Neuronal stem cell (in vitro differentiated cells): ENCODE measurements at places on chromosomes 2 and 18.
A peak's percentile ranks its signal among the peaks of the same experiment; 100 is the strongest.

GRCh38 chr18:49730951-49731391 lies 82.4 kb downstream of the ACAA2 start:
- no peak for DNase-seq

DNA sequence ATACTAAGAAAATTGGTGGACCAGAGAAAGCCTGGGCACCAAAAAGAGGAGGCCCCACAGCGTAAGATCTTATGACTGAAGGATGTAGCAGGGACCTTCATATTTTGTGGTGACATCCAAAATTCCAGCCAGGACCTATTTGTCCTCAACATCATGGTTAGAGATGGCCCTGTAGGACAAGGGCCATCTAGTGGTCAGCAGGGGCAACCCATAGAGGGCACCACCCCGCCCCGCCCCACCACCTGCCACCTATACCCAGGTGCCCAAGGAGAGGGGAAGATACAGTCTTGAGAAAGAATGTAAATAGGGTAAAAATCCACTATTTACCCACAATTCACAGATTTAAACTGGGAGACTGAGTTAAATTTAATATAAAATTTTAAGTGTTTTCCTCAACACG lies 59.6 kb upstream of the TMEM163 start:
- no peak for DNase-seq

- DNase-seq: no peak
Measured at GRCh38 chr2:162298669-162299335, 19.7 kb downstream of the IFIH1 start.

GRCh38 chr2:55011831-55012671 lies 38.2 kb downstream of the RTN4 start:
- DNase-seq: no peak

- peak; percentile 56 for DNase-seq
Measured at GRCh38 chr18:54675076-54675475, 84.0 kb downstream of the DYNAP start.

- DNase-seq: no peak
Measured at GRCh38 chr2:70553334-70553583, 367 bp downstream of the TGFA start.

GRCh38 chr2:162746310-162746709 lies 92.3 kb downstream of the KCNH7 start:
- DNase-seq: no peak

DNA sequence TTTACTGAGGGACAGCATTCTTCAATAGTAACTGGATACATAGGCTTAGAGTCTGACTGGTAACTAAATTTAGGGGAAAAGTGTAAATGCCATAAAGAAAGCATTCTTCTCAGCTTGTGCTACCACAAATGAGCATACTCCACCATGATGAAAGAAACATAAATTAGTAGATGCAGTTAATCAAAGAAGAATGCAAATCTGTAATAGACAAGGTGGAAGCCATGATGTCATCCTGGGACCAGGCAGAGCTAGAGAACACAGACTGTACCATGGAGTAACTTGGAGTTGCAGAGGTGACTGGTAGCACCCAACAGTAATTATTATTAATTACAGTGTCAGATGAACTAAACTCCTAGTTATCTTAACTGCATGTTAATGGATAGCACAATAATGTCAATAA lies 51.7 kb downstream of the RBKS start:
- no peak for DNase-seq

DNA sequence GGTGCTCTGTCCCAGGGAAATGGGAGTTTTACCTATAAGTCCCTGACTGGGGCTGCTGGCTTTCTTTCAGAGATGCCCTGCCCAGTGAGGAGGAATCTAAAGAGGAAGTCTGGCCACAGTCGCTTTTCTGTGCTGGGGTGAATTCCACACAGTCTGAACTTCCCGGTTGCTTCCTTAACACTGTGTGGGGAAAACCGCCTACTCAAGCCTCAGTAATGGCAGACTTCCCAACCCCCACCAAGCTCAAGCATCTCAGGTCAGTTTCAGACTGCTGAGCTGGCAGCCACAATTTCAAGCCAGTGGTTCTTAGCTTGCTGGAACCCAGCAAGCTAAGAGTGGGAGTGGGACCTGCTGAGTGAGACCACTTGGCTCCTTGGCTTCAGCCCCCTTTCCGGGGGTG lies 54.9 kb downstream of the NUP35 start:
- no peak for DNase-seq

DNA sequence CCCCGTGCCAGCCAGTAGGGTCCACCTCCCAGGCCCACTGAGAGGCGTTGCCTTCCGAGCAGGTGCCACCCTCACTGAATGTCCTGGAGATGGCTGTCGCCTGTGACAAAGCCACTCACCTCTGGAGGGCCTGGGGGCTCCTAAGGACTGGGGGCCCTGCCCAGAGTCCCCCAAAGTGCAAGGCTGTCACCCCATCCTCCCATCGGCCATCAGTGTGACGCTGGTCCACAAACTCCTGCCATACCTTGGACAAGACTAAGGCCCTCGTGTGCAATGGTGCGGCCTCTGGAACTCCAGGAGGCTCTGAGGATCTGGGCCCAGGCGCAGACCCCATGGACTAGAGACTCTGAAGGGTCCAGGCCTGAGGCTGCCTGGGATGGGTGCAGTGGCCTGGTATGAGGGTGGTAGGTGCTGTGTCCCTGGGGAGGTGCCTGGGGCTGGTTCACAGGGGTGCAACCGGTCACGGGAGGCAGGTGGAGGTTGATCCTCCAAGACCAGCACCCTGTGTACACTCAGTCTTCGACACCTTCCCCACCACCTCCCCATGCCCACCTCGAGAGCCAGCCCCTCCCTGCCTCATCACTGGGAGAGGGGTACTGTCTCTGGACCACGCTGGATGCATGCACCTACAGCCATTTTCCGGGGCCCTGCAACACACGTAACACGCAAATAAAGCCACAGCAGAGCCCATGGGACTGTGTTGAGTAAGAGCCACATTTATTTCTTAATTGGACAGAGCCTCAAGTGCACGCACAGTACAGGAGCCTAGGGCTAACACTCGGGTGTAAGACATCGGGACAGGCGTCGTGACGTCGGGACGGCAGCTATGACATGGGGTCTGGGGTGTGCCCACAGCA lies 21.6 kb downstream of the AQP12A start:
- no peak for DNase-seq

DNA sequence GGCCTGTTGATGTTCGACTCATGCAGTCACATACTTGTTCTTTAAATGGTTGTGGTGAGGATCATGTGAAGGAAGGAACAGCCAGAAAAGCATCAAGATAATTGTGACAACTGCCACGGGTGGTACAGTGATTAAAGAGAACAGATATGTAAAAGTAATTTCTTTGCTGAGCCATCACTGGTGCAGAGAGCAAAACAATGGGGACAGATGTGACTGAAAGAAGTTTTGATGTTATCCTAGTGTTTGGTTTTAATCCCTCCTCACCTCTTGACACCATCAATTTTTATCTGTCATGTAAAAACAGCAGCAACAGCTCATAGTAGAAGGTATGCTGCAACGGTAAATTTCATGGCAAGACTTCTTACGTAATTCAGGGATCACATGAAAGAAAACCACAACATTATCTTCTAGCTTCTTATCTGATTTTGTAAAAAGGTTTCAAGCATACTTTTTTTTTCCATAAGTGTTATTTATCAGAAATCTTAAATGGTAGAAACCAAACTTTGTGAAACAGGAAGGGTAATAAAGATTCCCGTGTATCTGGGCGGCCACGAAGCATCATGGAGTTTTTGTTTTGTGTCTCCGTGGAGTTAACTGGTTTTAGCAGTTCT lies 65.2 kb downstream of the PLCL1 start:
- no peak for DNase-seq

GRCh38 chr18:10851824-10852319 lies 297.5 kb downstream of the PIEZO2 start:
- peak; percentile 35 for DNase-seq

GRCh38 chr2:174224665-174225288 lies 23.6 kb downstream of the OLA1 start:
- no peak for DNase-seq

GRCh38 chr2:207121784-207122183 lies 44.0 kb downstream of the KLF7 start:
- no peak for DNase-seq

DNA sequence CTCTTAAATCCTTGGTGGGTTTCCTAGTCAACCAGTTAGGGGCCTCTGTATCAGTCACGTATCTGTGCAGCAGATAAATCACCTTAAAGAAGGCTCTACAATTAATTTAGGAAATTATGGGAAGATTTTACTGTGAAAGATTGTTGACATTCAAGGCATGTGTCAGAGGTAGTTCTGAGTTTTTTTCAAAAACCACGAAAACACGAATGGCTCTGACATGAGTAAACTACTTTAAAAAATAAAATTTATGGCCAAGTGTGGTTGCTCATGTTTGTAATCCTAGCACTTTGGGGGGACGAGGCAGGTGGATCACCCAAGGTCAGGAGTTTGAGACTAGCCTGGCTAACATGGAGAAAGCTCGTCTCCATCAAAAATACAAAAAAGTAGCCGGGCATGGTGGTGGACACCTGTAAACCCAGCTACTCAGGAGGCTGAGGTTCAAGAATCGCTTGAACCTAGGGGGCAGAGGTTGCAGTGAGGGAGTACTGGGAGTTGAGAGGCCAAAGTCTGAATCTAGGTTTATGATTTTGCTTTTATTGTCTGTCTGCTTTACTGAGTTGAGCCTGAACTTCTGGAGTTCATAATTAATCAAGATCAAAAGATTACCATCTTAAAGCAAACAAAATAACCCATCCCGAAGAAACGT lies 77.1 kb downstream of the SPRED2 start:
- no peak for DNase-seq

GRCh38 chr18:11271954-11272353 lies 122.6 kb upstream of the PIEZO2 start:
- no peak for DNase-seq

DNA sequence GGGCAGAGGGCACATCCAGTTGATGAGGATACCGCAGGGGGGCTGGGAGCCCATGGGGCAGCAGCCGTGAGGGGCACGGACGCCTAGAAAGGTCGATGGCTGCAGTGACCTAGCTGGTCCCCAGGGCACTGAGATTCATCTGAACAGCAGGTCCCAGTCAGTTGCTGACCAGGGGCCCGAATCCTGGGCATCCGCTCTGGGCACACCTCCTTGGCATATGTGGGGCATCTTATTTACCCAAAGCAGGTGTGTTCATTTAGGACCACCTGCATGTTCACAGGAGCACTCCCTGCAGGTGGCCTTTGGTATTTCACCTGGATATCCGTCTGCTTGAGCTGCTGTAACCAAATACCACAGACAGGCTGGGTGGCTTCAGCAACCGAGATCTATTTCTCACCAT lies 72.0 kb upstream of the ODC1 start:
- no peak for DNase-seq

- no peak for DNase-seq
Measured at GRCh38 chr2:128464456-128464855, 145.8 kb upstream of the HS6ST1 start.

DNA sequence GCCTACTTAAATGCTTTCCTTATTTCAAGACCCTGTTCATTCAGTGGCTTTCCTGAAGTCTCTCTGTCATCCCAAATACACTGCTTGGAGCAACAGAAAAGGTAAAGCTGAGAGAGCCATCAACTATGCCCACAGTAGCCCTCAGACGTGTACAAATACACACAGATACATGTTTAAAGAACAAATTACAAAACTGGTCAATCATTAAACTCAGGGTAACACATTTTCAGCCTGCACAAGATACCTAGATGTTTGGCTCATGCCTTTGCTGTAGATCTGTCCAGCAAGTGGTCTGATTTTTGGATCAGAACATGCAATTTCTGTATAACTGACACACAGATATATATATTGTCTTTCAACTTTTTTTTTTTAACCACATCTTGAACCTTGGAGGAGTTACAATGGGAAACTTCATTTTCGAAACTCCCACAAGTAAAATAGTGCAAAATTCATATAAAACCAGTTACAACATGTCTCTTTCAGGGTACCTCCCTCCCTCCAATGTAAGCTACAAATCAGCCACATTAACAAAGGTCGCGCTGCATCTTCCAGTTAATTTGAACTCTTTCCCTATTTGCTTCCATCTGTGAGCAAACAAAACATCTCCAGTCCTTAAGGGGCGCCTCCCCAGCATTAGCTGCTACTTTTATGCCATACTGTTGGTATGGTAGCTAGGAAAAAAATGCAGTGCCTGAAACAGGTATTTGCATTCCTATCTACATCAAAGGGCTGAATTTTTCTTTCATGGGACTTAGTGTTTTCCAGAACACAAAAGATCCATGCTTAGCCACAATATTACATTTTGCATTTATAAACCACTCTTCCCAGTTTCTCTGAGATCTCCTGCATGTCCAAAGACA lies 311.9 kb downstream of the NRXN1 start:
- DNase-seq: no peak

DNA sequence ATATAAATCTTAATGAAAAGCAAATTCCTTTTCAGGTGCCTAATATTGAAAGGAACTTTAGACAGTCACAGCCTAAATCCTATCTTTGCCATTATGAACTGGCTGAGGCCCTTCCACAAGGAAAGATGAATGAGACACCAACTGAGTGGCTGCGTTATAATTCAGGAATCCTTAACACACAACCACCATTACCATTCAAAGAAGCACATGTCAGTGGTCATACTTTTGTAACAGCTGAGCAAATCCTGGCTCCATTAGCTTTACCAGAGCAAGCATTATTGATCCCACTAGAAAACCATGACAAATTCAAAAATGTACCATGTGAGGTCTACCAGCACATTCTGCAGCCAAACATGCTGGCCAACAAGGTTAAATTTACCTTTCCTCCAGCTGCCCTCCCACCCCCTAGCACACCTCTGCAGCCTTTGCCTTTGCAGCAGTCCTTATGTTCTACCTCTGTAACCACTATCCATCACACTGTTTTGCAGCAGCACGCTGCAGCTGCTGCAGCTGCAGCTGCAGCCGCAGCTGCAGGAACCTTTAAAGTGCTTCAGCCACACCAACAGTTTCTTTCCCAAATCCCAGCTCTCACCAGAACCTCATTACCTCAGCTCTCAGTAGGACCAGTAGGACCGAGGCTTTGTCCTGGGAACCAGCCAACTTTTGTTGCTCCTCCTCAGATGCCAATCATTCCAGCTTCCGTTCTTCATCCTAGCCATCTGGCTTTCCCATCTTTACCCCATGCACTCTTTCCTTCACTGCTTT lies 340.1 kb downstream of the ZNF804A start:
- DNase-seq: no peak

DNA sequence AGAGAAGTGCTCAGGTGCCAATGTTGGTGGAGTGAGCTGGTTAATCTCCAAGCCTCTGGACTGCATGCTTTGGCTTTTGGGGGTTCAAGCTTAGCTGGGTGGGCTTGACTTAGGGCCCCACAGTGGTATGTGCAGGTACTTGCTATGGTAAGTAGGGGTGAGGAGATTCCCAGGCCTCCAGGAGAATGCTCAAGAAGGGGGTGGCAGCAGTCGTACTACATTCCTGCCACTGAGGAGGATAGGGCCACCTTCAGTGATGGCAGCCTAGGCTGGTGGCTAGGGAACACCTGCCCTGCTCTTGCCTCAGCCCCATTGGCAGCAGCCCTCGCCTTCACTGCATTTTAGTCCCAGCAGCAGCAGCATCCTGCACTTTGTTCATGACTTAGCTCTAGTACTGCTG lies 55.6 kb upstream of the MYL1 start:
- DNase-seq: no peak

DNA sequence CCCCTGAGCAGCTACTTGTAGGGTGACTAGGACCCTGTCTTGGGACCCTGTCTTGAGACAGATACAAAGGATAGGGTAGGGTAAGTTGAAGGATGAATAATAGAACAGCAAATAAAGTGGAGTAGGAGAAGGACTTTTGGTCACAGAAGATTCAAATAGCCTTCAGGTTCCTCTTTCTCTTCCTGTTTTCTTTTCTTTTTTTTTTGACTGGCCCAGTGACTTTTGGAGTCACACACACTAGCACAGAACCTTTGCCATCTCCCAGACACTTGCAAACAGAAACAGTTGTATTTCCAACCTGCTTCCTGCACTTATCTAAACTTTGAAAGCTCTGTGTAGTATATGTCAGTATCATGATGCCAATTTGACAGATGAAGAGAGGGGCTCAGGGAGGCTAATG lies 108.2 kb downstream of the TDRD15 start:
- no peak for DNase-seq
